ENCODE measurements at places on chromosomes 6 and 20. TPM values are rescaled to one million over a fixed set of nuclear protein-coding genes. Genes with fewer than 3 reads are reported as not detected.

ZBTB24 gene
- 5.2 TPM for total RNA-seq

DNA sequence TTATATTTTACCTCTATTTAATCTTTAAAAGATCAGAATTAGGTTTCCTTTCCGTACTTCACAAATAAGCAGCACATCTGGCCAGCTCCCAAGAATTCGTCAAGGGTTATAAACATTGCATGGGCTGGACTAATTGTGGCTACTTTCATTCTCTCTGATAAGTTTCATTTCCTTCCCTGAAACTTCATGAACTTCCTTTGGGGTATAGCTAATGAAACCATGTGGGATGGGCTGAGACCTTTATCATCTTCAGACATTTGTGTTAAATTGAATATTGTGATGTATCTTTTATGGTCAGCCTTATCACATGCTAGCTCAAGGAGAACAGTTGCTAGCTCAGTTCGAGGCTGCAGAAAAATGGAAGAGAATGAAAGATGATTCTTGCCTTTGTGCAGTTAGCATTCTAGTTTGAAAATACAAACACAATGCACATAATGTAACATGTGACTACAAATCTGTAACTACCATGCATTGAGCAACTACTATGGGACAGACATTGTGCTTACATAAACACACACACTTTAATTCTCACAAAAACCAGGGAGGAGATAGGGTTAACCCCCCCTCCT, 1.7 kb upstream of the GMPR start:
- peak overlapping the region; percentile 26 for H3K27ac ChIP-seq
- H3K36me3 ChIP-seq: no peaks in the 10 kb centered on the region
- peaks cover 28% of the 10 kb centered on the region for H3K4me1 ChIP-seq

PDCD2 gene
- total RNA-seq: 52.5 TPM

DNA sequence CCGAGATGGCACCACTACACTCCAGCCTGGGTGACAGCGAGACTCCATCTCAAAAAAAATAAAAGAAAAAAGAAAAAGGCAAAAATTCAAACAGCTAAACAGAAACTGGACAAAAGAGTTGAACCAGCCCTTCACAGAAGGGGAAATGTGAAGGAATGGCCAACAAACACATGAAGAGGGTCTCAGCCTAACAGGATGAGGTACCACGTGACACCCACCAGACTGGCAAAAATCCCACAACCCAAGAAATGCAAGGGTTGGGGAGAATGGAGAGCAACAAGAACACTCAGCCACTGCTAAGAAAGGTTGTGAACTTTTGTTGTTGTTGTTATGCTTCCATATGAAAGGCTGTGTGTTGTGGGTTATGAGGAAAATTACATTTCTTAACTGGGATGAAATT, 357.7 kb downstream of the PREX1 start:
- peaks cover 4% of the 10 kb centered on the region for H3K4me1 ChIP-seq
- peaks cover 59% of the 10 kb centered on the region for H3K27me3 ChIP-seq
- H3K36me3 ChIP-seq: no peaks in the 10 kb centered on the region
- no peak overlapping the region for H3K4me3 ChIP-seq
- no peak for DNase-seq

BACH2 gene
- total RNA-seq: 3.6 TPM

COL12A1 gene
- total RNA-seq: 658 TPM

RIMS4 gene
- 5.7 TPM for total RNA-seq

EMILIN3 gene
- total RNA-seq: 46.1 TPM

DNA sequence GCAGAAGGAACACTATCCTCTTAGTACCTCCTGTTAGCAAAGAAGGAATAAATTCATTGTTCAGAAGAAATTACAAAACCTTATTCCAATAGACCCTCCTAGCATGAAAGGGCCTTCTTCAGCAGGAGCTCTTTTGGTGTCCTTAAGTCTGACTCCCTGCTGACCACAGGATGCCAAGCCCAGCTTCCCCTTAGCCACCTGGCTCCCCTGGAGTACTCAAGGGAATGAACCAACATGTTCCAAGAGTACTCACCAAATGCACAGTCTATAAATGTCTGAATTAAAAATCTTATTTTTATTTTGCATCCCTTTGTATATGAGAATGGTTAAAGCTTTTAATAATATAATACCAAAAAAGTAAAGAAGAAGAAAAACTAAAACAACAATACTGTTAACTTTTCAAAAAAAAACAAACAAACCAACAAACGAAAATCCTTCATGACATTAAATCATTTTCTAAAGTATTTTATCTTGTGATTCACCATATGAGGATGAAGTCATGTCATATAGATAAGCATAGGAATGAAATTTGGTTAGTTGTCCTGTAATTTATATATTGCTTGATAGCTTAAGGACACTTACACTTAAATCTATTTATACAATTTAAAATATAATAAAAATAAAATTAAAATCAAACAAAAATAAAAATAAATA, 1355.1 kb downstream of the HACE1 start:
- H3K4me1 ChIP-seq: no peaks in the 10 kb centered on the region
- no peak for DNase-seq
- H3K36me3 ChIP-seq: no peaks in the 10 kb centered on the region
- H3K4me3 ChIP-seq: no peak overlapping the region
- no peak overlapping the region for H3K27ac ChIP-seq
- H3K27me3 ChIP-seq: no peaks in the 10 kb centered on the region

HLA-DPA1 gene
- total RNA-seq: 18.6 TPM

DNA sequence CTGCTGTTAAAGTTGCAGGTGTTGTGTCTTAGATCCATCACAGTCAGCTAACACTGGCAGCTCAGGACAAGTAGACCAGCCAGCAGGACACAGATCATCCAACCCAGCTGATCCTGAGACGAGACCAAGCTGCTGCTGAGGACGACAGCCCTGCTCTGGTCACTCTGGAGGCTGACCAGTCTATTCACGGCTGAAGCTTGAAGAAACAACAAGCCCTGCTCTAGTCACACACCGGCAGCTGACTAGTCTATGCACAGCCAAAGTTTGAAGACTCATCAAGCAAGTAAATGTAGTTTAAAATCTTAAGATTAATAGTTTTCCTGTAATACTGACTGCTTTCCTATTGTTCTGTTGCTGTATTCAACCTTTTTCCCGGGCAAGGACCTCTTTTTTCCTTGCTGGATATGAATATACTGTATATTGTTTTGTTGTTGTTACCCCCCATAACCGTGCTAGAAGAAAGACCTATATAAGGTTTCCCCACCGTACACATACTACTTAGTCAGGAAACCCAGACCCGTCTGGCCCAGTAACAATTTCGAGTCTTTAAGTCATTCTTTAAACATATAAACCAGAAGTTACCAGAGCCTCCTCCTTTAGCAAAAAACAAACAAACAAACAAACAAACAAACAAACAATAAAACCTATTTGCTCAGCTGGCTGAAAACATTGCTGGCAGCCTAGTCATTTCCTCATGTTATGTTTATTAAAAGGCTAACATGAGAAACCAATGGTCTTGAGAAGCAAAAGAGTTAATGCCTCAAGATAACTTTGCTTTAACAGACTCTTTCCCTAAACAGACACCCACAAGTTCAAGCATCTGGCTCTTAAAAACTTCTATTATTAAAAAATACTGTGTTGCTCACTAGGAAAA, 16.7 kb upstream of the GSTA3 start:
- H3K36me3 ChIP-seq: no peaks in the 10 kb centered on the region
- no peak overlapping the region for H3K27ac ChIP-seq
- no peak for DNase-seq
- H3K27me3 ChIP-seq: no peaks in the 10 kb centered on the region

HDDC2 gene
- total RNA-seq: 50.2 TPM

DNA sequence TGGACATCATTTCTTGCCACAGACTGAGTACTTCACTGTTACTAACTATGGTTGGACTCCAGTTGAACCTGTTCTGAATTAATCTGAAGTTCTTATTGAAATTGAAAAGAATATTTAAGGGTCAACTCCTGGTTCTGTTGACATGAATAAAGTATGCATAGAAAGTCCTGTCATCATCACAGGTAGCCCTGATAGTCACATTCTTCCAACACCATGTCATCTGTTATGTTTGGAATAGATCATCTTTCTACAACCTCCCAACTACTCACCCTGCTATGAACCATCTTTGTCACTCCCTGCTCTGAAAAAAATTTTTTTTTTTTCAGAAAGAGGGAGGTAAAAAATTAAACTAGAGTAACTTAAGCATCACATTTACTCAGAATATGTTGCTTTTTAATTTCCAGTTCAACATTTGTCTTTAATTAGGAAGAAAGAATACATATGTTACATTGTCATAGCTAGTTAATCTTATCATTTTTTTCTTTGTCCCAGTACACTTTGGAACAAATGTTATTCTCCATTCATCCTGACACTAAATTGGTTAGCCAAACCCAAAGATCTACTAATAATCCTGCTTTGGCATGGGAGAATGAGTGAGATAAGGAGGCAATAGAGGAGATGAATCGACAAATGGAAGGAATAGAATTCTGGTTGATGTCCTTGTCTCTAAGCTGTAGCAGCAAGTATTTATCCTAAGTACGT, 775.1 kb upstream of the NRSN1 start:
- H3K27me3 ChIP-seq: no peaks in the 10 kb centered on the region
- H3K4me1 ChIP-seq: no peaks in the 10 kb centered on the region
- H3K27ac ChIP-seq: no peak overlapping the region
- no peak overlapping the region for H3K4me3 ChIP-seq
- H3K36me3 ChIP-seq: no peaks in the 10 kb centered on the region

Measured in muscle of leg (tissue), 16 donors.